ENCODE measurements at places on chromosomes 6 and 20. TPM values are rescaled to one million over a fixed set of nuclear protein-coding genes. Genes with fewer than 3 reads are reported as not detected.

Gene C20orf144
- total RNA-seq = 0.10 TPM

Gene GJA10
- total RNA-seq = not detected

Gene HLA-DMB
- 0.96 TPM for total RNA-seq

Gene RAMACL
- total RNA-seq = 6.2 TPM

Gene SCUBE3
- 1.7 TPM for total RNA-seq

All from vein endothelial cell (primary cell).